ENCODE measurements at places on chromosomes 1 and 21.
A peak's percentile ranks its signal among the peaks of the same experiment; 100 is the strongest.

- peak; percentile 92 for DNase-seq
Measured at GRCh38 chr1:160328184-160328583, 14.9 kb downstream of the COPA start.

DNA sequence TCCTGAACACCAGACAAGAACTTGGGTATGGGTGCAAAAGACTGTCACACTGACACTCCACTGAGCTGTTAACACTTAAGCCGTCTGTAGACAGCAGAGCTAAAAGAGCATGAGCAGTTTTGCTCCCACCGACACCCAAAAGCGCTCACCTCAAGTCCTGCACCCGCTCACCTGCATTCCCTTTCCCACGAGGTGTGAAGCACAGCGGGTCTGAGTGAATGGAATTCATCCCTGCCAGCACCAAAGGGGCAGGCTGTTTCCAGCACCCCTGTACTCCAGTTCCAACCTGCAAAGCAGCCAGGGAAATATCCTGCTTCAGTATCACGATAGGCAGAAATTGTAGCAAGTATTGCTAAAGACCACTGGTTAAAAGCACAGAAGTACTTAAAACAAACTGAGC, 28.8 kb downstream of the KRTAP21-3 start:
- DNase-seq, result no peak

GRCh38 chr1:9406111-9406510, 113.4 kb downstream of the SPSB1 start:
- DNase-seq, result no peak

- DNase-seq, result no peak
Measured at GRCh38 chr1:235710687-235711086, 61.1 kb upstream of the GNG4 start.

DNA sequence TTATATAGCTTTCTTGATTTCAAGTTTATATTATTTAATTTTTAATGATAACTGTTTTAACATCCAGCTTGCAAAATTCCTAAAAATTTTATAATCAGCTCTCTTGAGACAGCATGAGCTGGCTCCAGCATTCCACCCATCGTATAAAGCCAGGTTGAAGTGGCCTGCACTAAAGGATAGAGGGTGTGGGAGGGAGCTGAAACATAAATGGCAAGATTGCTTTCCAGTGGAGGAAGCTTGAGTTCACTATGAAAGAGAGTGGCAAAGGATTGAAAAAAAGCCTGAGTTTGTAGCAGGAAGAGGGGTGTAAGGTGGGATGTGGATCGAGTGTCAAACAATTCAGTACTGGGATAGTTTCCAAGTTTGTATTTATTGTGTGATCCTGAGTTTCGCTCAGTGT, 48.5 kb upstream of the ZNF644 start:
- DNase-seq, result no peak

DNA sequence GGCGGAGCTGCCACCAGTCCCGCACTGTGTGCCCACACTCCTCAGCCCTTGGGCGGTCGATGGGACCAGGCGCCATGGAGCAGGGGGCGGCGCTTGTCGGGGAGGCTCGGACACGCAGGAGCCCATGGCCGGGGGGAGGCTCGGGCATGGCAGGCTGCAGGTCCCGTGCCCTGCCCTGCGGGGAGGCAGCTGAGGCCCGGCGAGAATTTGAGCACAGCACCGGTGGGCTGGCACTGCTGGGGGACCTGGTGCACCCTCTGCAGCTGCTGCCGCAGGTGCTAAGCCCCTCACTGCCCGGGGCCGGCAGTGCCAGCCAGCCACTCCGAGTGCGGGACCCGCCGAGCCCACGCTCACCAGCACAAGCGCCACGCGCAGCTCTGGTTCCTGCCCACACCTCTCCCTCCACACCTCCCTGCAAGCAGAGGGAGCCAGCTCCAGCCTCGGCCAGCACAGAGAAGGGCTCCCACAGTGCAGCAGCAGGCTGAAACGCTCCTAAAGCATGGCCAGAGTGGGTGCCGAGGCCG, 267.7 kb downstream of the RYR2 start:
- no peak for DNase-seq

DNA sequence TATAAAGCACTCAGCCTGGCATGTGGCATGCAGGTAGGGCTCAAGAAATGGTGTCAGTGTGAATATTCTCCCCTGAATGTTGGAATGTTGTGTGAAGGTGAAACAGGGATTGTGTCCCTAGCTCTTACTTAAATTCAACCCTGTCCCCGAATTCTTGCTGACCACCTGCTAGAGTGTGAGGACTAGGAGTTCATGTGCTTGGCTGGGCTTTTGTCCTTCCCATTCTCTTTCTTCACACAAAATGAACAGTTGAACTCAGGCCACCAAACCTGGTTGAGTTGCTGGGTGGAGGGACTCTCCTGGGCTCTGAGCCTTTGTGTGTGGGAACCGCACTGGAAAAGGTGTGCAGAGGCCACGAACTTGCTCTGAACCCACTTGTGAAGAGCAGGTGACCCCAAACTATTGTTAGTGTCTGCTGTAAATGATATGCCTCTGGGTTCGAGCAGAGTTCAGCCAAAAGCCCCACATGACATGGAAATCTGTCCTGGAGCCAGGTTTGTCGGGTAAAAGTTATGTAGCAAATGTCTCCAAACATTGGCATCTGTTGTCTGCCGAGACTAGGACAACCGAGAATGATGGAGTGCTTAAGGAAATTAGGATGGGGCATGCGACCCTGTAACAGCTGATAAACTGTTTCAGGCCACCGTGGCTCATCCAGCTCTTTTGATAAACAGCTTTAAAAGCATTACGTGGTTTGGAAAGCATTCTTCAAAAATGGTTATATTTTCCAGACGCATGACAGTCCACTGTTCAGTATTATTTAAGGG, 144.2 kb downstream of the DHRS3 start:
- DNase-seq, result peak; percentile 67

DNA sequence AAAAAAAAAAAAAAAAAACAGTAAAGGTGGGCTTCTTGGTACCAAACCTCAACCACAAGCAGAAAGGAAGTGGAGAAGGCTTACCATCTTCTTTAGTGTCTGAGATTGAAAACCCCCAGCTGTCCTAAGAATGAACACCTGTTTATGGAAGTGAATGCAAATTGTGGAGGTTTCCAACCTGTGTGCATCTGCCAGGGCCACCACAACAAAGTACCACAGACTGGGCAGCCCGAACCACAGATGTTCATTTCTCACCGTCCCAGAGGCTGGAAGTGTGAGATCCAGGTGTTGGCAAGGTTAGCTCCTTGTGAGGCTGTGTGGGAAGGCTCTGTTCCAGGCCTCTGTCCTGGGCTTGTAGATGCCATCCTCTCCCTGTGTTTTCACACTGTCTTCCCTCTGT, 348.7 kb downstream of the SETD4 start:
- no peak for DNase-seq
